ENCODE measurements at places on chromosomes 5 and 9. TPM values are rescaled to one million over a fixed set of nuclear protein-coding genes. Genes with fewer than 3 reads are reported as not detected.

The JAKMIP2 gene
- total RNA-seq: 8.2 TPM

The PCDHGA5 gene
- 6.1 TPM for total RNA-seq

The FOCAD gene
- 69.5 TPM for total RNA-seq

The LSM11 gene
- total RNA-seq: 7.5 TPM

The PLAC8L1 gene
- total RNA-seq: not detected

The NPDC1 gene
- 27.0 TPM for total RNA-seq

The LRRC14B gene
- 46.0 TPM for total RNA-seq
